ENCODE measurements at places on chromosomes 12 and 14.

- DNase-seq, result no peak
These were observed 597 bp downstream of the SOAT2 start for GRCh38 chr12:53103860-53104305.

DNA sequence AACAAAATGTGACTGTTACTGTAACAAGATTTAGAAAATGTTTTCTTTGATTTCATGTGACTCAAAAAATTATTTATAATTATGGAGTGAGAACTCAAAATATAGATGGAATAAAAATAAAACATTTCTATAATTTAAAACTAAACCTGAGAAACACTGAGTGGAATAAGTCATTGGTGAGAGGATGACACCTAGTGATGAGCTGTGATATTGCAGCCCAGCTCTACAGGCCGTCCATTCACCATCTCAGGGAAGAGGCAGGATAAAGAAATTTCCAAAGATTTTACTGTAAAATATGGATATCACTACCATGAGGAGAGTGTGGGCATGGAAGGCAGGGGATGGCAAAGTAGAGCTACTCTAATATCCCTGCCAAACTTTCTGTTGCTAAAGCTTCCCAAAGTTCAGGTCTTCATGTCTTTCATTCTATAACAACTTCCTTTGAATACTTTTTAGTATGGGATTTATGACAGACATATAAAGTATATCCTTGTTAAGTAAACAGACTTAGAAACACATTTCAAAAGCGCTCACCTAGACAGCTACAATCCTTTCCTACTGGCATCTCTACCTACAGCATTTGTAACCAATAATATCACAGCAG lies 308.0 kb downstream of the ITPR2 start:
- no peak for DNase-seq

DNA sequence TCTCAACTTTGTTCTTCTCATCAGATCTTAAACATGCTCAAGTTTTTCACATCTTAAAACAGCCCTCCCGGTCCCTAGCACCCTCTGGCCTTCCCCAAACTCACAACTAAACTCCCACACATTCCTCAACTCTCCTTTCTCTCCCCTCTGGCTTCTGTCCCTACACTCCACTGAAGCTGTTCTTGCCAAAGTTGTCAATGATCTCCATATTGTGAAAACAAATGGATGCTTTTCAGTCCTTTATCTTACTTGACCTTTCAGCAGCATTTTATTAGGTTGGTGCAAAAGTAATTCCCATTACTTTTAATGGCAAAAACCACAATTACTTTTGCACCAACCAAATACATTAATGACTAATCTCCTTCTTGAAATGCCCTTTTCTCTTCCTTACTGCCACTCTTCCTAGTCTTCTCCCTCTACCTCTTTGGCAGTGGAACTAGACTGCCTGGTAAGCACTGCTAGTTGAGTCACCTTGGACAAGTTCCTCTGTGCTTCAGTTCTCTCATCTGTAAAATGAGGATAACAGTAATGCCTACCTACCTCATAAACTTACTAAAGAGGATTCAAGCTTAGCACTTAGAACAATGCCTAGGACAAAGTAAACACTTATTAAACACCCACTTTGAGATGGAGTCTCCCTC lies 16.0 kb downstream of the CERS5 start:
- no peak for DNase-seq

DNA sequence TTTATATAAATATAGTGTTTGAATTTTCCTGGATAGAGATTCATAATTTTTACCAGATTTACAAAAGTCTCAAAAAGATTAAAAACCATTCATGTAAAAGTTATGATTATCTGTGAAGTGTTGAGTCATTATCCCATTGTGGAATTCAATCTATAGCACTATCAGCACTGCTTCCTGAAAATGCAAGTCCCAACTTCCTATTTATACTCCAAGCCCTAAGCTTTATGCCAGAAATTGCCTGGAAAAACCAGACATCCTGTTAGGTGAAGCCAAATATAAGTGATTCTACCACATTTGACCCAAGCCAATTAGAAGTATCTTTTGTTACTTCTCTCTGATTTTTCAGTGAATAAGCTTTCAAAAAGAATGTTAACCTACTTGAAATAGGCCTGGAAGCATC lies 129.1 kb downstream of the GPR135 start:
- no peak for DNase-seq

DNA sequence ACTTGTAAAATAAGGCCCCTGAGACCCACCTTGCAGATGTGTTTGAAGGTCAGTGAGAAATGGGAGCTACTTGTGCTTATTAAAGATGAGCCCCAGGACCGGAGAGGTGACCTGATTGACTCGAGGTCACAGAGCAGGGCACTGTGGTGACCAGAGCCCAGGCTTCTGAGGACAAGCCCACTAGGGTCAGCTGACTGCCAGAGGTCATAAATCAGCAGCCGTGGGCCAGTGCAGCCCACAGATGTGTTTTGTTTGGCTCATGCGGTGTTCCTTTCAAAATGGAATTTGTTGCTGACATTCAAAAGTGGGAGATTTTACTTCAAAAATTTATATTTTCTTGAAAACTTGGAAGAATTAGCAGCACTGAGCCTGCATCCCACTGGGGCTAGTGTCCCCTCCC lies 24.5 kb downstream of the JDP2 start:
- no peak for DNase-seq

DNA sequence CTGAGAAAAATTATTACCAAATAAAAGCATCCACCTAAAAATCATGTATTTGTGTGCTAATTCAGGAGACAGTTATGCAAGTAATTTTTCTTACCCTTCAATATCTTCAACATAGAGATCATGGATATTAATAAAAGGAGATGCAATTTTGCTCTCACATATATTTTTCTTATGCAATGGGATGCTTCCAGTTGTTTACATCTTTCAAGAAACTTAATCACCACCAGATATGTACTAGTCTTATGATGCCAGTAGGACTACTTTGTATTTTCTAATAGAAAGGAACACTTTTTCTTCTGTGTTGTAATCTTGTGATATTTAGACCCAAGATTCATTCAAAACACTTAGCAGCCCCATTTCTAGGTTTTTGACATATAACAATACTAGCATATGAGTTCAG lies 107.6 kb downstream of the NAV3 start:
- DNase-seq, result no peak

DNA sequence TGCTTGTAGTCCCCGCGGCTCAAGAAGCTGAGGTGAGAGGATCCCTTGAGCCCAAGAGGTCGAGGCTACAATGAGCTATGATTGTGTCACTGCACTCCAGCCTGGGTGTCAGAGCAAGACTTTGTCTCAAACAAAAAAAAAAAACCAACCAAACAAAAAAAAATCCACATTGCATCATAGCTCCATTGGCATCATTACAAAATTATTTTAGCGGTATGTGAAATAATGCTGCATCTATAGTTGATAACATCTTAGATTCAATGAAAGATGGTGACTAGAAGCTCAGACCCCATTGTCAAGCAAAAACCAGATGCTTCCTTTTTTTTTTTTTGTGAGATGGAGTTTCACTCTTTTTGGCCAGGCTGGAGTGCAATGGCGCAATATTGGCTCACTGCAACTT lies 14.8 kb upstream of the PTHLH start:
- DNase-seq, result no peak

DNA sequence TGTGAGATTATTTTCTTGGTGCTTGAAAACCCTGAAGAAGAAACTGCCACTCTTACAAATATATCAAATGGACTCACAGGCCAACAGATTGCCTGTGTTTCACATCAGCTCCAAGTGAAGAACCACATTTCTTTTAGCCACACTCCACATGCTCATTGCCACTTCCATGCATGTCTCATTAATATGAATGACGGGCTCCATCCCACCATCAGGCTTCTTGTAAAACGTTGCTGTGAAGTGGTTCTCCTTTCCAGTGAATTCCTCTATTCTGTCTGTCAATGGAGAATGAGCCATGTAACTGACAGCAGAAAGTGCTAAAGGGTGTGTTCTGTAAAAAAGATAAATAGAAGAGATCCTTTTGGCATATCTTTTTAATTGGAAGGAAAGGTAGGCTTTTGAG lies 188.2 kb upstream of the RMST start:
- DNase-seq, result no peak

GRCh38 chr12:95836185-95836609 lies 22.6 kb upstream of the SNRPF start:
- DNase-seq, result no peak

DNA sequence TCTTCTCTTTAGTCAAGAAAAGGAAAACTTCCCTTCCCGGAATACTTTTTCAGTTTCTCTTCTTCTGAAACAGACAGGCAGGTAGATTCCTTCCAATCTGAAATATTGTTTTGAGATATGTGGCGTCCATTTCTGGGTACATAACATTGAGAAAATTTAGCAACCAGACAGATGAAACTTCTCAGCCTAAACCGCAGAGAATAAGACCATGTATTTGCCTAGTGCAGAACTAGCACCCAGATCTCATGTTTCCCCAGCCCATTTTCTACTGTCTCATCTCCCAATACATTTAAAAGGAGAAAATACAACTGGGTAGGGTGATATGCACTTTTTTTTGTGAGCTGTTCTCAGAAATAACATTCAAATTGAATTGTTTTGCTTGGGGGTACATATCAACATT lies 6.4 kb downstream of the AVPR1A start:
- DNase-seq, result no peak

DNA sequence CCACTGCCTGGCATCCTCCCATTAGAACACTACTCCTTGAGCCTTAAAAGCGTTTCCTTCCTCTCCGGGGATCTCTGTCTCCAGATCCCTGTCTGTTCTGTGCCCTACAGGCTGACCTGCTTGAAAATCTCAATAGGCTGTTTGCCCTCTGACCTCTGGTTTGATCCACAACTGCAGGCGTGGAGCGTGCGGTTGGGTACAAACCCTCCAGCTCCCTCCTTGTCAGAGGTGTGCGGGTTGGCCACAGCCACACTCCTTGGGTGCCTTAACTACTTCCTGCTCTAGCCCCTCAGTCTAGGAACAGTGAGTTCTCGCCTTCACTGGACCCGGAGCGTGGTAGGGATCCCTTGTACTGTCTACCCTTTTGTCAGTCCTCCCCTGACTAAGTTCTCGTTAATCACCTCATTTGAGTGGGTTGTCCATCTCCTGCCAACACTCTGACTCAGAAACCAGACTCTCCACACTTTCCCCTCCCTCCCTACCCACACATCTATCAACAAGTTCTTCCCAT lies 33.1 kb downstream of the CMKLR1 start:
- DNase-seq, result no peak

GRCh38 chr14:33714527-33715226 lies 236.2 kb downstream of the EGLN3 start:
- no peak for DNase-seq

Measured in CD4-positive, alpha-beta T cell treated with Interleukin-15 for 1 hour (primary cell).